ENCODE measurements at places on chromosomes 1 and 21.

DNA sequence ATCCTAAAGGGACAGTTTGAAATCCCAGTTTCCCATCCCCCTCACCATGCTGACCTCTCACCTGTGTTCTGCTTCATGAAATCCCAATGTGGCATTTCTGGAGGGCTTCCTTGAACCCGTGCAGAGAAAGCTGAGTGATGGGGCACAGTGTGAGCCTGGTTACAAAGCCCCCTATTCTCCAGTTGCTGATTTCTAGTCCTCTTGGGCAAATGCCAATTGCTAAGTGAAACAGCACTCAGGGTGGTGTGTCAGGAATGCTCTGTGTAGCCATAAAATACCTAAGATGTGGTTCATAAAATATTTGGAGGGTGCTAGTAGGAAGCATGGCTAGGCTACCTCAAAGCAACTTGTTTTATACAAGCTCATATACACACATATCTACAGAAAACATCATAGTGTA, 32.0 kb downstream of the SUSD4 start:
- no peak for DNase-seq

DNA sequence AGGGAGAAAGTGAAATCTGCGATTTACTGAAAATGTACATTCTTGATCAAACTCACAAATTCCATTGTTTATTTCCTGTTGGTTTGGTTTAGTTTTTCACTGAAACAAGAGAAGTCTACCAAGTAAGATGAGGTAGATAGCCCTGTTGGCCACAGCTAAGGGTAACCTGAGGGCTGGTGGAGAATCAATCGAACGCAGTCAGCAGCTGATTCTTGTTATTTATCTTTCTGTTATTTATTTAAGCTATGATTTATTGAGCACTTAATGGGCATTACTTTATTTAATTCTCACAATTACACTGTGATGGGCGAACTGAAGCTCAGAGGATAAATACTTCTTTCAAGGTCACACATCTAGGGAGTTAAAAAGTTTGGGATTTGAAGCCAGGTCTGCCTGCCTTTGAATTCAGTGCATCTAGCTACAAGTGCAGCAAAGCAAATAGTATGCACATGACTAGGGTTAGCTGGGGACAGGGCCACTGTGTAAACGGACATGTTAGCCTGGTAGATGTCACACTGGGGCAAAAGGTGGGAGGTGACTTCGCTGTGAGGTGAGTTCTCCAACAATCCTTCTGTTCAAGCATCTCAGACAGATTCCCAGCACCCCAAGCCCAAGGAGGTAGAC, 106.5 kb upstream of the GADD45A start:
- DNase-seq: no peak

- no peak for DNase-seq
Observed at GRCh38 chr1:43570715-43571114, 40.0 kb downstream of the PTPRF start.

DNA sequence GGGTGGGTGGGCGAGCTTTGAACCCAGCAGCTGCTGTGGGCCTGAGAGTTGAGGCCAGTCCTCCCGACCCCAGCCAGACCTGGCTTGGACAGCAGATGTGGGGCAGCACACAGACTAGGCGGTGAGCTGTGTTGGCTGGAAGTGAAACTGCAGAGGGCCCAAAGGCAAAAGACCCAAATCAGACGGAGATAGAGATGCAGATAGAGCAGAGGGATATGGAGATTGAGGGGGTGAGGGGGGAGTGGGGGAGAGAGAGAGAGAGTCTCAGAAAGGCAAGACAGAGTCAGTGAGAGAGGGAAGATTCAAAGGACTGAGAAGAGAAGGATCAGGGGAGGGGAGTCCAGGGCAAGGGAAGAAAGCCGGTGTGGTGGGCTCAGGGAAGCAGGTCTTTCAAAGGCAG, 17.0 kb upstream of the POU3F1 start:
- no peak for DNase-seq

- no peak for DNase-seq
Observed at GRCh38 chr1:98985687-98986086, 19.0 kb downstream of the PLPPR5 start.

DNA sequence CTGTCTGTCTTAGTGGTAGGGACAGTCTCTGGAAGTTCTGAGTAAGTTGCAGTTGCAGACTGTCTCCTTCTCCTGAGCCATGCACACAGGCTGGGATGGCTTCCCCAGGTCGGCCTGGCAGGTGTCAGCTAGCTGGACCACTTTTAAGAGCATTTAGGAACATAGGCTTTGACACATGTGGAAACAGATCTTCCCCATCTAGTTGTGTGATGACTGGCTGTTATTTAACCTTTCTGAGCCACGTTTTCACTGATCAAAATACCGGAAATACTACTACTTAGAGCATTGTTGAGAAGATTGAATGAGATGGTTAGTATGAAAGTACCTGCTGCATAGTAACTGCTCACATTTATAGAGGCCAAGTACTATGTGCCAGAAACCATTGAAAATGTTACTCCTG, 6.2 kb upstream of the MAPKAPK2 start:
- DNase-seq: no peak

GRCh38 chr1:91226741-91227140, 177.9 kb downstream of the HFM1 start:
- DNase-seq: no peak

- peak; percentile 66 for DNase-seq
Observed at GRCh38 chr21:43864962-43865539, at the start of gene AGPAT3. AGPAT3 (plus strand) TSS chr21:43865223; CDS start chr21:43959682, 94,459 bp downstream.

DNA sequence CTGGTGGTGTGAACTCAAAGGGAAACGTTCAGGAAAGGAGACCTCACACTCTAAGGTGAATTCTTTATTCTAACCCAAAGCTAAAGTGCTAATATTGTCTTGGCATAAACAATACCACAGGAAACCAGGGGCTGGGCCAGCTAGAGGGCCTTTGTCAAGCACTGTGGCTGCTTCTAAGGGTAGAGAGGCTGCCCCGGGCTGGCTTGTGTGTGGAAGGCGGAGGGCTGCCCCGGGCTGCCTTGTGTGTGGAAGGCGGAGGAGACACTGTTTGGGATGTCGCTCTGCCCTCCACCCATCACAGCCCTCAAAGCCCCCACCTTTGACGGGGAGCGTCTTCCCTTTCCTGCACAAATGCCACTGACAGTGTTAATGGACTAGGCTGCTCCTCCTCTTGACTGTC, 216.8 kb downstream of the TOMM20 start:
- no peak for DNase-seq

DNA sequence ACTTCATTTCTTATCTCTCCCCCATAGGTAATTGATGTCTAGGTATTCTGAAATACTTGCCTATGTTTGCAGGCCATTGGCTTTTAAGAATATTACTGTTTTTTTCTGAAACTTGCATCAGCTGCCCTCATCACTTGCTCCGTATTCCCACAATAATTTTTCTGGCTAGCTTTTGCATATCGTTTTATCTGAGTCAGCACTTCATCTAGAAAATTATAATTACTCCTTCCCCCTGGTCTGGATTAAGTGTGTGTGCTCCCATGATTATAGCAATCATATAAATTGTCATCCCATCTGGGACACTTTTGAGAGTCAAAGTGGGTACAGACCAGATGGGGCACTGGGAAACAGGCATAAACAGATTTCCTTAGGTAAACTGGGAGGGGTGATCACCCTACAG, 583.2 kb upstream of the B3GALT2 start:
- DNase-seq: no peak

- DNase-seq: peak; percentile 68
Observed at GRCh38 chr1:183989078-183989577, 48.4 kb downstream of the COLGALT2 start.

DNA sequence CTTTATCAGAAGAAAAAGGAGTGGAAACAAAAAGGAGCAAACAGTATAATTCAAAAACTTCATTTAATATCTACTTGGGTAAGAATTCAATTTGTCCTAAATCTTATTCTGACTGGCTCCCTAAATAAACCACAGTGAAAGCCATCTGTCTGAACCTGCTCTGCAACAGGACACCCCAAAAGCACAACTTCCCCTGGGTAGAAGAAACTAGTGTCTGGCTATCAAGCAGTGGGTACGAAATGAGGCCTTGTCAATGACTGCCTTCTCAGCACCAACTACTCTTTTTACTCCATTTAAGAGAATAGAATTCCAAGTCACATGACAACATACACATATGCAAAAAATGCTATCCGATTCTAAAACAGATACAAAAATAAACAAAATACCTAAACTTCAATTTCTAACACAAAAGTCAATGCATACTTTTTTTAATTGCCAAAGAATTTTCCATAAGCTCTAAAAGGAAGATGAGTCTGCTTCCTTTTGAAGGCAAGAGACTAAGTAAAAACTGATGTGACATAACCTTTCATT, 206.8 kb downstream of the SLC45A1 start:
- no peak for DNase-seq

DNA sequence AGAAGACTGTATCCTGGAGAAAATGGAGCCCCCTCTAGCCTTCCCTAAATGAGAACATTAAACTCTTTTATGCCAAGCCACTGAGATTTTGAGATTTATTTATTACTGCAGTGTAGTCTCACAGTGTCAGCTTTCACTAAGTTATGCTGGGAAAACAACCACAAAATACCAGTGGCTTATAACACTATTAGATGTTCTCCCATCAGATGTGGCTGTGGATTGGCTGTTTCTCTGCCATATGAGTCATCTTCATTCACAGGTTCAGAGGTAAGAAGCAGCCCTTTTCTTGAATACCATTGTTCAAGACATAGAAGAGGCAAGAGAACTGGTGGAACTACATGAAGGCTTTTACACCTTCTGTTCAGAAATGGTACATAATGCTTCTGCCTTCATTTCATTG, 32.1 kb upstream of the ST6GALNAC5 start:
- DNase-seq: no peak

DNA sequence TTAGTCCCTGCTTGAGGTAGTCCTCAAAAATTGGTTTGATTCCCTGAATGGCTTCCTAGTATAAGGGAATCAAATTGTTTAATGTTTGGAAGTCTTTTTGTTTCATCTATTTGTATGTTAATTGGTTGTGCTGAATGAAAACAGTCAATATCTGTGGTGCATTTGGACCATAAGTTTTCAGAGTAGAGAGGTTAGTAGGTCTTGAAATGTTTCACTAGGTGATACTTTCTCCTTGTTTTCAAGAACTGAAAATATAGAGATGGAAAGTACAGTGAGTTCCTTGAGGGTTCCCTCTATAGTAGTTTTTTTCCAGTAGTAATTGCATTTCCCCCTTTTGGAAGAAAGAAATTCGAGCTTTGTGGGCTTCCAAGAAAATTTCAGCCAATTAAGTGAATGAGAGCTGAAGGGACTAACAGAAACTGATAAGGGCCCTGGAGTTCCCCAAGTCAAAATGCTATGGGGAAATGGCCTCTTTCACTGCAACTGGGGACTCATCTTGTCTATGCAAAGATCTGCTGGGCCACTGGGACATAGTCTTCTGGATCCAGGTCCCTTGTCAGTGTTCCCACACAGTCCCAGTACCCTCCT, 18.6 kb upstream of the CEP350 start:
- peak; percentile 22 for DNase-seq

DNA sequence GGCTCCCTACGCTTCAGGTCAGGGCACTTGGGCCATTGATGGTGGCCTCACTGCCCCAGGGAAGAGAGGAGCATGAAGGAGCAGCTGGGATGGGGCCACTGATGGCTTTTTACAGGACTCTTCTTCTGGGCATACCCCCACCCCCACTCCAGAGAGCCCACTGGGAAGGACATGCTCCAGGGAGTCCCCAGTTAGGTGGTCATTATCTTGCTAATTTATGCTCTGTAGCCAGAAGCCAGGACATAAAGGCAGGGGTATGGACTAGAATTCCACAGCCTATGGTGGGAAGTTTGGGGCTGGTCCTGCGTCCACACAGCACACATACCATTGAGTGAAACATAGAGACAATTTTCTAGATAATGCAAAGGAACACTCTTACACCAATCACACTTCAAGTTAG, 8.8 kb upstream of the GRIK3 start:
- DNase-seq: no peak

GRCh38 chr1:82697965-82698364, 897.2 kb downstream of the ADGRL2 start:
- no peak for DNase-seq

DNA sequence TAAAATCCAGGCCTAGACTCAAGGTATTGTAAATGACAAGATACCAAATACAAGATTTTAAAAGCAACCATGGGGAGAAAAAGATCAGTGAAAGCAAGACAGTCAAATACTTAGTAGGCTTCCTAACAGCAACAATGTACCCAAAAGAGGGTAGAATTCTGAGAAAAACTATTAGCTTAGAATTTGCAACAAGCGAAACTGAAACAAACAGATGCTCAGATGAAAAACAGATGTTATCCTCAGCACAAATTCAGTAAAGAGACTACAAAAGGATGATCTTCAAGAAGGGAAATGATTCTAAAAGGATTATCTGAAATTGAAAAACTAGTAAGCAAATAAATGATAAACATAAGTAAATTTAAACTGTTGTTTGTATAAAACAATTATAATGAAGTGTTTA, 40.0 kb downstream of the PDC start:
- DNase-seq: peak; percentile 36

- no peak for DNase-seq
Observed at GRCh38 chr1:104163912-104164476, 414.3 kb downstream of the AMY1C start.

DNA sequence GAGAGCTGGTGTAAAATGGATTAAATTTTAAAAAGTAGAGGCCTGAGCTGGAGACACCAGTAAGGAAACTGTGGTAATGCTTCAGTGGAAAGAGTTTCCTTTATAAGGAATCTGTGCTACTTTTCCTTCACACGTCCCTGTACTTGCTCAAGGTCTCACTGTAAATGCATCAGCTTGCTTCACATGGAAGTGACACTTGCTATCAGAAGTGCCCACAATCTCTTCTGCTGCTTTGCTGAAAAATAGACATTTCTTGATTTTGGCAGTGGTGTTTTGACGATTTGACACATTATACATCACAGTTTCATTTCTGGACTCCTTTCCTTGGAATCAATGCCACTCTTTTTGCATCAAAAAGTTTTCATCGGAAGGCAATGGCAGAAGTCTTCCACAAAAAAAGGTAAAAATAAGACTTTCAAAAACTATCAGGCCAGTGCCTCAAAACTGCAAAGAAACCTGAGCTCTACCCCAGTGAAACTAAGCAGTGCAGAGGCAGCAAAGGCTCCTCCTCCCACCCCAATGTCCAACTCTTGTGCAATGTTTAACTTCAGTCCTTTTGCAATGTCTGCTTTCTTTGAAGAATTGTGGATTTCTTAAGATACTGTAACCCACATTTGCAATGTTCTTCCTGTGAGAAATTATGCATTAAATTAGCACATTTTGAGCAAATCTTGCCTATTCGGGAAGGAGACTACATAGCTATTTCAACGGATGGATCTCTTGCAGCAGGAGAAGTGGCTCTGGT, 18.4 kb upstream of the TSPAN2 start:
- no peak for DNase-seq

GRCh38 chr1:203621559-203622262, 4.9 kb upstream of the ATP2B4 start:
- DNase-seq: no peak

DNA sequence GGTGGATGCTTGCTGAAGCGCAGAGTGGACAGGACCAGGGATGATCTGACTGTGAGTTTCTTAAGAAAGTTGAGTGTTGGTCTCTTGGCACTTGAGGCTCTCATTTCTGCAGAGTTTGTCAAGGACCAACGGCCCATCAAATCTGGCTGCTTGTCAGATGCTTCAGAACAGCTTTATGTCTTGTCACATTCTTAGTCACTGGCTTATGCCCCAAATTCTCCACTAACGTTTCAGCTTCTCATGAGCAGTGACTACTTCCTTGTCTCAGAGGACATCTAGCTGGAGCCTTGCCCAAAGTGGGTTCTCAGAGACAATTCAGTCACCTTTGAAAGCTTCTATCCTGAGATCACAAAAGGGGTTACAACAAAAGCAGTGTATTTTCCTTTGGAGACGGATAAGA, 92.3 kb downstream of the ST6GALNAC5 start:
- DNase-seq: no peak

GRCh38 chr1:38123356-38124135, 77.0 kb upstream of the POU3F1 start:
- DNase-seq: no peak
